Stimulated activated CD4-positive, alpha-beta T cell treated with anti-CD3 and anti-CD28 coated beads, Interleukin-15, amount 100 ng/mL, for 48 hours (primary cell): ENCODE measurements at places on chromosomes 12 and 14.

GRCh38 chr14:75119056-75119455, 7.8 kb downstream of the NEK9 start:
- no peak for DNase-seq

GRCh38 chr12:50192908-50193307, 25.7 kb upstream of the CERS5 start:
- no peak for DNase-seq

DNA sequence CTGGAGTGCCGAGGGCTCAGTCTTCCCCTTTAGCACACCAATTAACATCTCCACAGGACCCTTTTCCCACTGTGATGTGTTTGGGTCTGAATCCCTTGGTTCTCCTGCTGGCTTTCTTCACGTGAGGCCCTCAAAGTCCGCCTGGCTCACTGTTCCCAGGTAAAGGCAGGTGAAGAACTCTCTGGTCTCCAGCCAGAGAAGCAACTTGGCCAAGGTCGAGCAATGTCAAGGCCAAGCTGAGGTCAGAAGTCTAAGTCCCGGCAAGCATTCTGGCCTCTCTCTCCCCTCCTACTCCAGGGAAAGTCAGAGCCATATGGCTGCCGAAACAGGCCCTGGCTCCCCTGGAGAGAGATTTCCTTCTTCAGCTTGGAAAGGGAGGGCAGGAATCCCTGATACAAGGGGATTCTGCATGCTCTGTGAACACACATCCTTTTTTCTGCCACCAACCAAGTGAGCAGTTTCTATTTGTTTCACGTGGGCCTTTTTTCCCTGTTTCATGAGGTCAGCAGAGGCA, 61.4 kb upstream of the ESRRB start:
- DNase-seq, result no peak

DNA sequence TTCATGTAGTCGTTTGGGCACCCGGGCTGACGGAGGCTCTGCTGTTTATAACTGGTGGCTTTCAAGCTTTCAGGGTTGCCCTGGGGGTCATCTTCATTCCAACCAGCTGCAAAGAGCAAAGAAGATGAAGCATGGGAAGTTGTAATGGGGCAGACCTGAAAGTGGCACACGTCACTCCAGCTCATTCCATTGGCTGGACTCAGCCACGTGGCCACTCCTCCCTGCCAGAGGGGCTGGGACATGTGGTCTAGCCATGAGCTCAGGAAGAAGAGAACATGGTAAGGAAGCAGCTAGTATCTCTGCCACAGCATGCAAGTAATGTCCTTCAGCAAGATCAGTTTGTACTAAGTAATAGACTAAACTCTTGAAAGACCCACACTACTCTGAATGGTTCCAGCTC, 51.7 kb upstream of the FERMT2 start:
- DNase-seq, result no peak

GRCh38 chr14:102885737-102886447, 36.6 kb upstream of the AMN start:
- DNase-seq, result no peak

GRCh38 chr14:90193925-90194324, 62.4 kb upstream of the PSMC1 start:
- no peak for DNase-seq

GRCh38 chr12:124695861-124696260, 128.4 kb upstream of the NCOR2 start:
- no peak for DNase-seq

- DNase-seq, result no peak
Observed at GRCh38 chr12:99974146-99974545, 10.6 kb downstream of the ANKS1B start.

- no peak for DNase-seq
Observed at GRCh38 chr12:1606021-1606622, 11.7 kb upstream of the FBXL14 start.

GRCh38 chr14:30500222-30500621, 58.7 kb upstream of the G2E3 start:
- DNase-seq, result no peak

- no peak for DNase-seq
Observed at GRCh38 chr14:90045616-90046015, 16.2 kb upstream of the KCNK13 start.

GRCh38 chr12:46677749-46678148, 148.0 kb downstream of the SLC38A4 start:
- no peak for DNase-seq
